Stimulated activated CD4-positive, alpha-beta T cell treated with anti-CD3 and anti-CD28 coated beads, Interleukin-15, amount 100 ng/mL, for 24 hours (primary cell): ENCODE measurements at places on chromosomes 13 and 19.
A peak's percentile ranks its signal among the peaks of the same experiment; 100 is the strongest.

GRCh38 chr13:42649141-42649540, 75.2 kb downstream of the TNFSF11 start:
- no peak for DNase-seq

- no peak for DNase-seq
These were observed 43.0 kb upstream of the HNRNPA1L2 start for GRCh38 chr13:52599037-52599847.

- no peak for DNase-seq
These were observed 583 bp downstream of the FGF14 start for GRCh38 chr13:102401265-102401664.

- DNase-seq, result no peak
These were observed 23.7 kb downstream of the ERVV-2 start for GRCh38 chr19:53068199-53068598.

DNA sequence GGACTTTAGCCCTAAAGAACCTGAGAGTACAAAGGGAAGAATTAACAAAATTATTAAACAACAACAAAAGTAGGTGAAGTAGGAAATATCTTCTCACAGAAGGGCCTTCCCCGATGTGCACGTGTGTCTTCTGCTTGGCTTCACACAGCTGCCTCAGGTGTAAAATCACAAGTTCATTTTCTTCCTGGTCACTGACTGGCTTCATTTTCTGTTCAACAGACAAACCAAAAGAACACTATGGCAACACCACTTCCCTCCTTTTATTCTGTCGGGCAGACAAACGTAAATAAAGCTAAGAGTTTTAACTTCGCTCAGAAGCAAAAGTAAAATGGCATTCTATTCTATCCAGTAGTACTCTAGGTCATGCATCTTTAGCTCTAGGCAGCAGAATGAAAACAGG, 140.9 kb downstream of the TBC1D4 start:
- DNase-seq, result no peak

DNA sequence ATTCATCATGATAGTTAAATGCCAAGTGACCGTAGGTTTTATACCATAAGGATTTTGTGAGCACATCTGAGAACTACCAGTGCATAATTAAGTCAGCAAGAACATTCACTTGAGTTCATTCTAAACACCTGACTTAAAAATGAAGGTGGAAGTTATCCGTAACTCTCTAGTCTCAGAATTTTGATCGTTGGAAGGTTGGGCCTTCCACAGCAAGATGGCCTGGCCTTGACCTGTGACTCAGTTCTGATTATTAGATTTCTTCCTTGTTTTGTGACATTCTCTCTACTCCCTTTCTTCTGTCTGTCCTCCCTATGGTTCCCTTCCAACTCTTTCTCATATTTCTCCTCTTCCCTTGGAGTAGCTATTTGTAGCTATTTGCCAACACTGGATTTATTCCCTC, 20.0 kb upstream of the WDFY2 start:
- DNase-seq, result no peak

DNA sequence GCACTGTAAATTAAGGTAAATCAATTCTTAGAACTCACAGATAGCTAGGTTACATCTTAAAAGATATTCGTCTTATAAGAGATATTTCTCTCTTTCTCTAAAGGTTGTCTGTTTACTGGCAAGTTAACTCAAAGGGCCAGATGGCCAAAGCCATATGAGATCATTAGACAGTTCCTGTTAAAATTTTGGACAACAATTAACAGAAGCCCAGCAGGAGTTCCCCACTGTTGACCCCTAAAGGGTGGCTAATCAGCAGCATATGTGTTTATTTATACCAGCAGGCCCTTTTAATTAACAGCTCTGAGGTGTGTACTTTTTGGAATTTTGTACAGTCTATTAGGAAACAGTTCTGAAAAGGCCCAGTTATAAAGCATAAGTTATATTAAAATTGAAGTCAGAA, 245.8 kb downstream of the LIG4 start:
- no peak for DNase-seq

- DNase-seq, result no peak
These were observed 2.5 kb downstream of the NPAS1 start for GRCh38 chr19:47022140-47022536.

GRCh38 chr13:97875911-97876310, 77.6 kb upstream of the IPO5 start:
- DNase-seq, result no peak

DNA sequence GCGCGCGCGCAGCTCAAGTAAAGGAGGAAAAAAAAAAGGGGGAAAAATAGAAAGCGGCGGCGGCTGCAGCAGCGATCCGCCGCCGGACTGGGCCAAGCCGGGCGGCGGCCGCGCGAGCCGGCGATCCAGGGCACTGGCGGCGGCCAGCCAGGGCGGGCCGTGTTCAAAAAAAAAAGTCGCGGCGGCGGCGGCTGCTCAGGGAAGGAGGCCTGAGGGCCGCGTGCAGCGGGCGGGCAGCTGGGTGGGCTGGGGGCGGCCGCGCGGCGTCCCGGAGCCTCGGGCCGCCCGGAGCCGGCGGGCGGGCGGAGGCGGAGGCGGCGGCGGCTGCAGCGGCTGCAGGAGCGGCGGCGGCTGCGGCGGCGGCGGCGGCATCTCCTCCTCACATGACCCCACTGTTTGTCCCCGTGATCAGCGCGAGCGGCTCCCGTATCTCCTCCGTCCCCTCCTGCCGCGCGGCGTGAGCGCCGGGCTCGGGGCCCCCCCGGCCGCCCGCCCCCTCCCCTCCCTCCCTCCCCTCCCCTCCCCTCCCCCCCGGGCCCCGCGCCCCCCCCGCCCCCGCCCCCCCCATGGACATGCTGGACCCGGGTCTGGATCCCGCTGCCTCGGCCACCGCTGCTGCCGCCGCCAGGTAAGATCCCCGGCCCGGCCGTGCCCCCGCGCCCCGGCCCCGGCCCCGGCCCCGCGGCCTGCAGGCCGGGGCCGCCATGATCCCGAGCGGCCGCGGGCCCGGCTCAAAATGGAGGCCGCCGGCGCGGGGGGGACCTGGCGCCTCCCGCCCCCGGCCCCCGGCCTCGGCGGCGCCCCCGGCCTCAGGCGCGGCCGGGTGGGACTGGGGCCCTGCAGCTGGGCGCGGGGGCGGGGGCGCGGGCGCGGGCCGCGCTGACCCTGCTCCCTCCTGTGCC, at the start of gene USF2:
USF2 (plus strand) TSS at position 427 of the 902 bp plus-strand sequence; CDS start at position 567, 140 bp downstream.
- peak; percentile 80 for DNase-seq

DNA sequence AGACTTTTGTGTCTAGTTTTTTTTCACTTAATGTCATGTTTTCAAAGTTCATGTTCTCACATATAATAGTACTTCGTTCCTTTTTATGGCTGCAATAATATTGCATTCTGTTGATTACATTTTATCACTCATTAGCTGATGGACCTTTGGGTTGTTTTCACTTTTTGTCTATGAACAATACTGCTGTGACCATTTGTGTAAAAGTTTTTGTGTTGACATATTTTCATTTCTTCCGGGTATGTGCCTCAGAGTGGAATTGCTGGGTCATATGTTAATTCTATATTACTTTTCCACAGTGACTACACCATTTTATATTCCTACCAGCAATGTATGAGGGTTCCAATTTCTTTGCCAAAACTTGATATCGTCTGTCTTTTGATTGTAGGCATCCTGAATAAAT, 85.8 kb upstream of the MLNR start:
- DNase-seq, result no peak

- peak; percentile 41 for DNase-seq
These were observed 11.5 kb downstream of the FAM187B start for GRCh38 chr19:35216833-35217648.

GRCh38 chr13:77511552-77511951, 24.0 kb upstream of the SCEL start:
- no peak for DNase-seq

GRCh38 chr13:39788102-39788501, 132.6 kb downstream of the COG6 start:
- DNase-seq, result no peak

GRCh38 chr13:91167706-91168385, 179.6 kb upstream of the MIR17HG start:
- DNase-seq, result no peak

- no peak for DNase-seq
These were observed 22.5 kb downstream of the EXOC3L2 start for GRCh38 chr19:45222724-45223123.

DNA sequence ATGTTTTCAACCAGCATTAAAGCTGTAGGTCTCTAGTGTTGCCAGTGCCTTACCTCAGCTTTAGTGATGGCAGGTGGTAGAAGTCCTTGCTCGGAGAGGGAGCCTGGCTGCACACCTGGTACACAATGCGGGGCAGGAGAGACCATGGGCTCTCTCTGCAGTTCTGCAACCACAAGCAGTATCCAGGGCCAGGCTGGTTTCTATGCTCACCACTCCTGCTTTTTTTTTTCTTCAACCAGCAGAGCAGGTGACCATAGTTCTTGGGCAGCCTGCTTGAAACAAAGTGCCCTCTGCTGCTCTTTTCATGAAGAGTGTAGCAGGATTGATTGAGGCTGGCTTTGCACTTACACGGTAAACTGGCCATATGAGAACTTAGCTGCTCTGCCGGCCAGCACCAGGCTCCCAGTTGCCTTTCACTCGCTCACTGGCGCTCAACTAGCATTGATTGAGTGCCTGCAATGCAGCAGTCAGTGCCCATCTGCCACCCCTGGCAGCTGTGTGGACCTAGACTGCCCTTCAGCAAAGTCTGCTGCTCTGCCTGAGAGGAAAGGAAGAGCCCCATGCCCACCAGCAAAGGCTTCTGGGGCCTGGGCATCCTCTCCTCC, 4.4 kb upstream of the CHAMP1 start:
- no peak for DNase-seq

DNA sequence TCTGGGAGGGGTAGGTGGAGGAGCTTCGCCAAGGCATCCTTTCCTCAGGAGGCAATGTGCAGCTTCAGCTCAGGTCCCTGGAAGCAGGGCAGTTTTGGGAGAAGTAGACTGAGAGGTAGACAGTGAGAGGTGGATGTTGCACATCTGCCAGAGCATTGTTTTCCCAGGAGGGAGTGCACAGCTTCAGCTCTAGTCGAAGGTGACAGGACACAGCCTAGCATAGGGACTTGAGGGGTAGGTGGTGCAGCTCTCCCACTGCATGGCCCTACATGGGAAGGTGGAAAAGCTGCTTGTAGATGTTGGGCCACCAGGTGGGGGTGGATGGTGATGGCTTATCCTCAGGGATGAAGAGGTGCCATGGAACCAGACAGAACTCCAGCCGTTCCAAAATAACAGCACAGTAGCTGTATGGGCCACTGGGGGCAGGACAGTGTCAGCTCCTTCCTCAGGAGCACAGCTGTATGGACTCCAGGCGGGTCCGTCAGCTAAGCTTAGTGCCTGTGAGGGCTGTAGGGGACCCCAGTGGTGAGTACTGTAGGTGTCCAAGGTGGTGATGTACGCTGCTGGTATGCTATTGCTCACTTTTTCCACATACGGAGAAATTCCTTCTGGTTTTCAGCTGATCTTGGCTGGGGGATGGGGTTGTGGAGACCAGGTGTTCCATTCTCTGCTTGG, 17.4 kb upstream of the ZNF543 start:
- DNase-seq, result no peak

- no peak for DNase-seq
These were observed 41.5 kb downstream of the TMEM255B start for GRCh38 chr13:113800576-113800926.

- no peak for DNase-seq
These were observed 48.2 kb downstream of the PTPRS start for GRCh38 chr19:5292453-5292821.

DNA sequence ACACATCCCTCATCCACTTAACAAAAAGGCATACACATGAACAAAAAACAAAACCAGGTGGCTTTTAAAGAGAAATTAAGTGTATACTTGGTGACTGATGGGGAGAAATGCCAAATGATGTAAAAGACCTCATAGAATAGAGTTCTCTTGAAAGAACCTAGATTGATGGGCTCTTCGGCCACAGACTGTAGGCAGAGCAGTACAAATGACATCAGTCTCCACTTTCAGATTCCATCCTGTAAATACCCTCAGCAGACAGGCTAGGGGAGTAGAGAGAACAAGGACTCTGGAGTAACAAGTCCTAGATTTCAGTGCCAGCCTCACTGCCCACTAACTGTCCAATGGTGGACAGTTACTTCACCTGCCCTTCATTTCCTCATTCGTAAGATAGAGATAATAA, 203.8 kb downstream of the MZT1 start:
- no peak for DNase-seq

DNA sequence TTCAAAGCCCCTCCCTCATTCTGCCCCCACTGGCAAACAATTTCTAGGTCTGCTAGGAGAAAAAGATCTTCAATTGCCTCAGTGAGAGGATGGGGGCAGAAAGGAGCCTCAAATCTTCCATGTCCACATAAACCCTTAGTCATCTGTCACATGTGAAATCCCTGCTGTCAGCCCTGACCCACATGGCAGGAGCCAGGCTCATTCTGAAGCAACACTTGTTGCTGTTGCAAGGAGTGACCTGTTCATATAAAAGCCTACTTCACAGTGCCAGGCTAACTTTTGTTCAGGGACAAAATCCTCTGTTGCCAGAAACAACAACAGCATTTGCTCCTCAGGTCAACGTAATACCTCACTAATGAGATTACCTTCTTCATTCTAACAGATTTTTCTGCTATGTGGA, 70.5 kb downstream of the IRS2 start:
- DNase-seq, result no peak

DNA sequence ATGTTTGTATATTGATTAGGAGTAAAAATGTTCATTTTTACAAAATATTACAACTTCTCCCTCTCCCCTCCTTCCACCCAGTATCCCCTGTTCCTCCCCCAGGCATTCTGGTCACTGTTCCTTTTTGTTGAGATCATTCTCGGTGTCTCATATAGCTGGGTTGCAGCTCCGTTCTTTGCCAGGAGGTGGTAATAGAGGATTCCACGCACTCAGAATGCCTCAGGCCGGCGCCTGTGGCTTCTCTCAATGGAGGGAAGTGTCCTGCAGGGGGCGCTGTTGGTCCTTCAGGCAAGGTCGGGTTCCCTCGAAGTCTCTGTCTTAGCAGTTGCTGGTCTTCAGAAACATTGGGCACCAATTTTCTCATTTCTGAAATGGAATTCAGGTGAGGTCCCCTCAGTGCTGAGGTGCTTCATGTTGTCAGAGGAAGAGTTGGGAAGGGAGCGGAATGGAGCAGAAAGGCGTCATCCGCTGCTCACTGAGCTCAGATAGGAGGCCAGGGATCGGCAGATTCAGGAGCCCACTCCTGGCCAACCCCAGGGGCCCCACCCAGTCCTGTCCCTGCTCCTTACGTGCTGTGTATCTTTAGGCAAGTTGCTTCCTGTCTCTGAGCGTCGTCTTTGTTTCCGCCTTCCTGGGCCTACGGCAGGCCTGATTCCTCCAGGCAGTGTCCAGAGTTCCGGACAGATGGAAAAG, 10.3 kb upstream of the GARIN5A start:
- DNase-seq, result peak; percentile 77

GRCh38 chr13:64900039-64900438, 2330.1 kb downstream of the PCDH9 start:
- DNase-seq, result no peak
